ENCODE measurements at places on chromosomes 12 and 14.
A peak's percentile ranks its signal among the peaks of the same experiment; 100 is the strongest.

DNA sequence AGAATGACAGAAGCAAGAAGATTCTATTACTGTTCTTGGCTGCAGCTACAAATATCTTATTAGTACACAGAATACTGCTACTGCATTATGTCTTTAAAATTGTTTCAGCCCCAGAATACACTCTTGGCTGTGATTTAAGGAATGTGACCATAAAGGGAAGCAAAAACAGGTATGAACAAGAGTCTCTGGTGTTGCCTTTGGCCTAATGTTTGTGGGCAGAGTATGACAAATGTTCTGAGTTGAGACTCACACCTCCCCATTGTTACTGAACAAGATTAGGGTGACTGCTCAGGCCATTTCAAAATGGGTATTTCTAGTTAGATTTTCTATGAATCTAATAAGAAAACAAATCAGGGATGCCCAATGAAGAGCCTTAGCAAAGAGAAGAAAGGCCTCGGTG is 28.5 kb downstream of the TTC6 start:
- no peak for DNase-seq

- DNase-seq = no peak
Measured at GRCh38 chr12:104495786-104496185, 39.0 kb downstream of the CHST11 start.

- DNase-seq = no peak
Measured at GRCh38 chr12:67322580-67322979, 53.4 kb downstream of the CAND1 start.

DNA sequence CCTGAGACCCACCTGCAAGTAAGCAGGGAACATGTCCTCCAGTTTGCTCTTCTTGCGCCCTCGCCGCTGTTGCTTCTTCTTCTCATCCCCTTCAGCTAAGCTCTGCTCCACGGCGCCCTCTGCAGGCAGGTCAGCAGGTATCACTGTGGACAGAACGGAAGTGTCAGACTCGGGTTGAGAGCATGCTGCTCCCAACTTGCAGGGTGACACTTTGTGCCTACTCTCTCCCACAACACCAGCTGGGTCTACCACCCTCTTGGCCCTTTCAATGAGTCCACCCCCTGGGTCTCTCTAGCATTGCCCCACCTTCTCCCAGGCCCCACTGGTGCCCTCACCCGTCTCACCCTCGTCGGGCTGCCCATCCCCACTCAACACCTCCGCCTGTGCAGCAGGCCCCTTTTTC is 16.7 kb downstream of the KMT2D start:
- DNase-seq = no peak

- no peak for DNase-seq
Measured at GRCh38 chr14:26905229-26905628, 307.4 kb upstream of the NOVA1 start.

DNA sequence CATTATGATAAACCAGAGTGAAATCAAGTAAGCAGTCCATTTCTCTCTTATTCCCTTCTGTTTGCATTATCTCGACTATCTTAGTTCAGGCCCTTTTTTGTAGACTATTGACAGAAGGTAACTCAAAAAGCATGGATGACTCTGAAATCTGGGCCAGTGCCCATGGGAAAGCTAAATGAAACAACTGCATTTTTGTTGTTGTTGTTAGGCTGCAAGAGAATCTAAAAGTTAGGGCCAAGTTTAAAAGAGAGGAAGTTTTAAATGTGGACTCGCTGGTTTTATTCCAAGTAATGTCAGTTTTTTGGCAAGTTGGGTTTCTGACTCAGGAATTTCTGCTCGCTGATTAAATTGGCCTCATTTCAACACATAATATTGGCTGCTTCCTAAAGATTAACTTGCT is 201.1 kb downstream of the PIK3C2G start:
- no peak for DNase-seq

DNA sequence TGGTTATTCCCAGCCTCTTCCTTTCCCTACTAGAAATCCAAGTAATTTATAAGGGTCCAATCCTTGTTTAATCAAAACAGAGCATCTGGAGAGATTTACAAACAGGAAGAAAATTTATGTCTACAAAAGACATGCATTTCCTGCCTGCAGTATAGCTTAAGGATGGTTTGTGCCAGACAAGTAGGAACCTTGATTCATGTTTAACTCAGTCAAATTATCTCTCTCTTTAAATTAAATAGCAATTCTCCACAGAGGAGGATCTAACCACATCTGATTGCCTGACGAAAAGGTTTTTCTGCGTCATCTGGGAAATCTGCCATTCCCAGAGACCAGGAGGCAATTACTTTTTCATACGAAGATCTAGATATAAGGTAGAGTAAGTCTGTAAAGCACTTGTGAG is 105.2 kb downstream of the ZFC3H1 start:
- no peak for DNase-seq

DNA sequence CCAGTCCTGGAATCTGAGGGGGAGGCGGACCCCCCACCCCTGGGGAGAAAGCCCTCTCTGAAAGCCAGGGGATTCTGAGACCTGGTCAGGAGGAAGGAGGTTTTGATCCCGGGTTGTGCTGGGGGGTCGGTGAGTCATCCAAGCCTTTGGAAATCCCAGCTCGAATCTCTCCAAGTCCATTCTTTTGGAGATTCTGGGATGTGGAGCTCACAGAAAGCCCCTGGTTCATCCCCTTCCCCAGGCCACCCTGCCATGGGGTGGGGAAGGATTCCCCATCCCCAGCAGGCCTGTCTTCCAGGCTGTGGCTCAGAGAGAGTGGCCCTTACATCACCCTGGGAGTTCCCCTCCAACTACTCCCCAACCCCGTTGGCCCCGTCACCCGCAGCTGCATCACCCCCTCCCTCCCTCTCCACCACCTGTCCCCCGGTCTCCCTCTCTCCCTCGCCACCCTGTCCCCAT is 14.3 kb downstream of the EXOC3L4 start:
- DNase-seq = no peak

- DNase-seq = no peak
Measured at GRCh38 chr14:56659964-56660551, 80.5 kb downstream of the TMEM260 start.

DNA sequence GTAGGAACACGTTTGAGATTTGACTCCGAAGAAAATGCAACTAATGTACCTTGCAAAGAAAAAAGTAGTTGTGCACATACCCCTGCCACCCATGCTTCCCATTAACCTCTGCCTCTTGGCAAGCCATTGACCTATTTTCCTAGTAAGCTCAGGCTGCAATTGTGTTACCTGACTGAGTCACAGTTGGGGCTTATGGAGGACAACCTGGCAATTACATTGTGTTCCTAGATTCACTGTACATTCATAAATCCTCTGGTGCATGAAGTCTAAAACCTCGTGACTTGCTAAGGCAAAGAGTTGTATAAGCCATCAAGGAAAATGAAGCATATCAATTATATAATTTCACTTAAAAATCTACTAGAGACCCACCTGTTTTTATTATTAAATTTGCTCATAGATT is 62.0 kb upstream of the DUSP6 start:
- DNase-seq = no peak

GRCh38 chr12:99810718-99811593 is 163.4 kb downstream of the GARIN6 start:
- DNase-seq = peak; percentile 2

DNA sequence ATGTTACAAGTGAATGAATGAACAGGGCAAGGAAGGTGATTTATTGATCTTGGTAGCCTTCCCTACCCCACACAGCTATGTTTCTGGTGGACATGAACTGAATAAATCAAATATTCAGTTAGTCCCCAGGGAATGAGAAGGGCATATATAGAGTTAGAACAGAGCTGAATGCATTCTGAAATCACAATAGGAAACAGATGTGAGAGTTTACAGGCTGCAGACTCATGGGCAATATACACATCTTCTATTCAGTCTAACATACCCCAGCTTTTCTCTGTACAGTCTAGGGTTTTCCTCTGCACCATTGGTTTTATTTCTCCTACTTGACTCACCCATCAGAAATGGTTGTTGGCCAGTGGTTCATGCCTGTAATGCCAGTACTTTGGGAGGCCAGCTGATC is 7.3 kb upstream of the STX2 start:
- DNase-seq = no peak

GRCh38 chr12:46214668-46215436 is 54.0 kb downstream of the SLC38A1 start:
- no peak for DNase-seq

GRCh38 chr14:27427796-27428195 is 830.0 kb upstream of the NOVA1 start:
- no peak for DNase-seq

DNA sequence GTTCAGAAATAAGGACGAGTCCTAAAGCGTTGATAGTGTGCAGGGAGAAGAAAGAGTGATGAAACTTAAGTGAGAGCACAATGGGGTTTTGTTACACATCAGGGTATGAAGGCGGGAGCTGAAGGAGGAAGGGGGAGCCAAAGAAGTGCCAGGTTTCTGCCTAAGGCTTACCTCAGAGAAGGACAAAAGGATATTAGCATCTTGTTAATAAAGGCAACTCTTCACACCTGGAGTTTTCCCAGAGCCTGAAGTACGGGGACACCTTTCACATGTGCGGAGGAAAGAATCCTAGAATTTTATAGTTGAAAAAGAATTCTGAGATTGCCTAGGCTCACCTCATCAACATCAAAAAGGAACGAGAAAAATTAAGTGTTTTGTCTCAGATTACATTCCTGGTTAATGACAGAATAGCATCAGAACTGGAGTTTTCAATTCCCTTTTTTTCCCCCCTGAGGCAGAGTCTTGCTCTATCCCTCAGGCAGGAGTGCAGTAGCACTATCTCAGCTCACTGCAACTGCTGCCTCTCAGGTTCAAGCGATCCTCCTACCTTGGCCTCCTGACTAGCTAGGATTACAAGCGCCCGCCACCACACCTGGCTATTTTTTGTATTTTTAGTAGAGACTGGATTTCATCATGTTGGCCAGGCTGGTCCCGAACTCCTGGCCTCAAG is 2.2 kb upstream of the SAV1 start:
- DNase-seq = no peak

GRCh38 chr12:48815126-48816110 is 2.9 kb upstream of the CACNB3 start:
- no peak for DNase-seq

DNA sequence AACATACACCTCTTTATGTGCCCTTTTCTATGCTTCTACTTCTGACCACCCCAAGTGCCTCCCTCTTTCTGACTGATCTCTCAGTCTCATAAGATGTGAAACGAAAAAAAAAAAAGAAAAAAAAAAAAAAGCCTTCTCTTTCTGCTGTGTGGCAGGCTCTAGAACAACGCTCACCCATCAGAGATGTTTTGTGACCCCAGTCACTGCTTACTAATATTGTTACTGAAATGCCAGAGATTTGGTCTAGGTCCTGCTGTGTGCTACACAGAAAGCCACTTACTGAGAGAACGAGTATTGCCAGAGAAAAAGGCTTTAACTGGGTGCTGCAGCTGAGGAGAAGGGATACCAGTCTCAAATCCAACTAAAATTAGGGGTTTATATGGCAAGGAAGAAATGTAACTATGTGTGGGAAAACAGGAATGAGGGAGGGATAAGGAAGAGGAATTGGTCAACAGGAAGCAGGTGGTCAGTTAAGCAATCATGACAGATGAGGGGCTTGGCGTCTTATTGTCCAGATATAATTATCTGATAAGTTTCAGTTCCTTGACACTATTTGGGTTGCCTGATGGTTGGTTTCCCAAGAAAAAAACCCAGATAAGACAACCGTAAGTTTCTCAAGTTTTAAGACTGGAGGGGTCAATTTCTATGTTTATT is 149.0 kb downstream of the NAV3 start:
- DNase-seq = no peak

DNA sequence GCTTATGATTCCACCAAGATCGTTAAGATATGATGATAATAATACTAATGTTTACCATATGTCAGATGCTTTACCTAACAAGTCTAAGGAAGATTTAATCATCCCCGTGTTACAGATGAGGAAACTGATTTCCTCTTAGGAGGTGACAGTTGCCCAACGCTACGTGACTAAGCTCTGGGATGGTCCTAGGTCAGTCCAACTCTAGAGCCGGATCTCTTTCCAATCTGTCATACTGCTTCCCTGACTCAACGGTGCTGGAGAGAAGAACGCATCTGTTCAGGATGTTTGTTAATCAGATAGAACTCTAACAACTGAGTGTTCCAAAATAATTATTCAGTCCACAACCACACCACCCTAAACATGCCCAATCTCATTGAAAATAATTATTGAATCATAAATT is 39.8 kb downstream of the NDUFA12 start:
- DNase-seq = no peak

- no peak for DNase-seq
Measured at GRCh38 chr12:3559601-3560294, 68.7 kb downstream of the PRMT8 start.
